ENCODE measurements at places on chromosomes 3 and 15.

- no peak for DNase-seq
- H3K27me3 ChIP-seq, result no peaks in the 10 kb centered on the region
- H3K4me3 ChIP-seq, result no peak overlapping the region
Measured at GRCh38 chr3:127849368-127849767, 27.1 kb upstream of the MGLL start.

- H3K36me3 ChIP-seq, result no peaks in the 10 kb centered on the region
- H3K27me3 ChIP-seq, result no peaks in the 10 kb centered on the region
- DNase-seq, result no peak
- no peaks in the 10 kb centered on the region for H3K4me1 ChIP-seq
- H3K4me3 ChIP-seq, result no peak overlapping the region
- H3K27ac ChIP-seq, result no peak overlapping the region
Measured at GRCh38 chr3:160217675-160218074, 7.5 kb upstream of the C3orf80 start.

GRCh38 chr3:141164852-141165251 is 66.8 kb upstream of the PXYLP1 start:
- no peak overlapping the region for H3K27ac ChIP-seq
- H3K36me3 ChIP-seq, result no peaks in the 10 kb centered on the region
- H3K27me3 ChIP-seq, result no peaks in the 10 kb centered on the region
- H3K4me3 ChIP-seq, result no peak overlapping the region

DNA sequence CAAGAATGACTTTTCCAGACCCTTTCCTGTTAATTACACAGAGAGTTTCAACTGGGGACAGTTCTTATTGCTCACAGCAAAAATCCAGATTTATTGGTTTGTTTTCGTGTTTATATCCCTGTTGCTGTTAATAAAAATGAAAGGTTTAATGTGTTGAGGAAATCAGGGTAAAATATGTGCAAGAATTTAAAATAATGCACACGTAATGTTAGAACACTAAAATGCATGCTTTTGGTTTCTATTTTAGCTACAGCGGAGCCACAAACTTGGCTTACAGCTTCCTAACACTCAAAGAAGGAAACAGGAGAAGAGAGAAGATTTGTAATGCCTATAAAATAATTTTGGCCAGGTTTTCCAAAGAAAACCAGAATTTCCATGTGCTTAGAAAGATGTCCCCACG is 62.7 kb downstream of the CASR start:
- H3K27me3 ChIP-seq, result no peaks in the 10 kb centered on the region
- H3K27ac ChIP-seq, result peak overlapping the region; percentile 31
- no peak for DNase-seq

GRCh38 chr3:40137591-40138295 is 171.8 kb upstream of the EIF1B start:
- no peaks in the 10 kb centered on the region for H3K27me3 ChIP-seq
- H3K4me1 ChIP-seq, result no peaks in the 10 kb centered on the region
- H3K27ac ChIP-seq, result no peak overlapping the region
- no peak for DNase-seq

DNA sequence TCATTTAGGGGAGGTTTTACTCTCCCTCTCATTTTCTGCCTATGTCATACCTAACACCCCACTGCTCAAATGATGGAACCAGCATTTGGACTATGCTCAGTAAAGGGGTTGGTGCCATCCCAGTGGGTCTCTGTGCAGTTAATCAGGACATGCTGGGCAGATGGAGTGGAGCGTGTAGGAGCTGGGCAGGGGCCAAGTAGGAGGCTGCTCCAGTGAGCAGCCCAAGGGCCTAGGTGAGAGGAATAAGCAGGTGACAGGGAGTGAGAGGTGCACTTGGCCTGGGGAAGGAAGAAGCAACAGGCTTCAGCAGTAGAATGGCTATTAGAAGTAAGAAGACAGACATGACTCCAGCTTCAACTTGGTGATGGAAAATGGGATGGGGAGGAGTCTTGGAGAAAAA is 72.2 kb downstream of the EPHB1 start:
- no peak overlapping the region for H3K4me3 ChIP-seq
- no peak overlapping the region for H3K27ac ChIP-seq
- H3K27me3 ChIP-seq, result no peaks in the 10 kb centered on the region
- no peak for DNase-seq
- no peaks in the 10 kb centered on the region for H3K36me3 ChIP-seq
- no peaks in the 10 kb centered on the region for H3K4me1 ChIP-seq

- DNase-seq, result no peak
- H3K36me3 ChIP-seq, result no peaks in the 10 kb centered on the region
- no peaks in the 10 kb centered on the region for H3K4me1 ChIP-seq
Measured at GRCh38 chr3:10875914-10876313, 59.9 kb downstream of the SLC6A11 start.

DNA sequence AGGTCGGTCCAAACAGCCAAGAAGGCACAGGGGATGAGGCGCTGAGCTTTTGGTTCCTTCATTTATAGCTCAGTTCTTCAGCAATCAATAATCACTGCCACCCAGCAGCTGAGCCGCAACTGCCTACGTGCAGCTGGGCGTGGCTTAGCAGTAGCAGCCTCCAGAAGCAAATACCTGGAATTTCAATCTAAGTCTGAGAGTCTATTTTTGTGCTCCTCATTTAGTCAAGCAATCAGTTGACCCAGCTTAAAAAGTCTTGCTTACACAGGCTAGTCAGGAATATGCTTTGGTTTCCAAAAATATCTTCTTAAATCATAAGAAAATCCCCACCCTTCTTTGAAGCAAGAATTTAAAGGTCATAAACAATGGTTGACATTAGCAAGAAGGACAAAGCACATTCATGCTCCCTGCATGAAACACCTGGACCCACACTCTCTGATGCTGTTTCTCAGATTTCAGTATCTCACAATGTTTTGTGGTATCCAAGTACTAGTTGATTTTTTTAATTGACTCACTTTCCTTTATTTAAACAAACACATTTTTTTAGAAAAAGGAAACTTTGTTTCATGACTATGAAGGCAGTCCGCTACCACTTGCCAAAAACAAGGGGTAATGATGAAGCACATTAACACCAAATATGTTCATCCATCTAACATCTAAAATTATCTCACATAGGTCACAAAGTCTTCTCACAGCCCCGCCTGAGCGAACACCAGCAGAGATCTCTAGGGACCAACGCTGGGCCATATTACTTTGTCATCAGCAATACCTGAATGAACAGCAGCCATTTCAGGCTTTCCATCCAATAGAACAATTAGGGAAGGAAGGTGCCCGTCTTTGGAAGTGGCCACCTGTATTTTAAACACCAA is 106.1 kb downstream of the OXNAD1 start:
- no peaks in the 10 kb centered on the region for H3K36me3 ChIP-seq
- no peak overlapping the region for H3K27ac ChIP-seq
- no peaks in the 10 kb centered on the region for H3K27me3 ChIP-seq
- H3K4me3 ChIP-seq, result no peak overlapping the region

DNA sequence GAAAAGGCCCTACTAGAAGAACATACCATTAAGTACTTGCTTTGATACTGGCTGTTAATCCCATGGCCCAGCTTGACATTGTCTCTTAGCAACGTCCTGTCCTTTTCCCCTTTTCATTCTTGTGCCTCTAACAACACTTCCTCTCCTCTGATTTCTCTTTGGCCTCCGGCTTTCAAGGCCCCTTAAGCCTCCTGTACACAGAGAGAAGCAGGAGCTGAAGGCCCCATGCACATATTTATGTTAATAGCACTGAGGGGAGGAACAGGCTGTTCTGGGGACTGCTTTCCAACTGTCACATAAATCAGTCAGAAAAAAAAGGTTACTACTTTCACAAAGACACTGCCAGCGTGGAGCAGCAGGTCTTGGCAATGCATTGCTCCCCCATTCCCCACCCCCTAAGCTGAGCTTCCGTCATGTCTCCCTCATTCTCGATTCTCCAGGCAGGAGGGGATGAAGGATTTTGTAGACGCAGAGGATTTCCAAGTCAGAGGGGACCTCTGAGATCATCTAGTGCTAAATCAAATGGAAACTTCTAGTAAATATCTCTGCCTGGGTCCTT is 257.4 kb upstream of the ADAMTS9 start:
- no peaks in the 10 kb centered on the region for H3K36me3 ChIP-seq
- H3K4me3 ChIP-seq, result no peak overlapping the region
- H3K27me3 ChIP-seq, result no peaks in the 10 kb centered on the region
- no peak for DNase-seq
- H3K4me1 ChIP-seq, result no peaks in the 10 kb centered on the region

DNA sequence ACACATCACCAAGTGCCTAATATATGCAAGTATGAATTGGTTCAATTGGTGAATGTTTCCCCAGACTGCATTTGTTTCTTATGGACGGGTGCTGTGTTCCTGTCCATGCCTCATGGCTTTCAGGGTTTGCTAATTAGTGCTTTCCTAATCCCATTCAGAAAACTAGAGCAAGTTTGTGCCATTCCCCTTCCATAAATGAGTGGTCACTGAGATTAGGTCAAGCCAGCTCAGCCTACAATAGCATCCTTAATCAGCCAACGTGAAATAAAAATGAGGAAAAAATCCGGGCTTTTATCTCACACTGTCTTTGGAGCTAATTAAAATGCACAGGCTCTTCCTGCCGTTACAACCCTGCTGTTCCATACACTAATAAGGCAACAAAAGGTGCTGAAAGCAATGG is 788.8 kb downstream of the ROBO1 start:
- no peaks in the 10 kb centered on the region for H3K36me3 ChIP-seq
- H3K27me3 ChIP-seq, result no peaks in the 10 kb centered on the region
- H3K4me1 ChIP-seq, result no peaks in the 10 kb centered on the region
- H3K27ac ChIP-seq, result no peak overlapping the region
- no peak for DNase-seq

GRCh38 chr3:89685731-89686130 is 578.3 kb downstream of the EPHA3 start:
- H3K27ac ChIP-seq, result no peak overlapping the region
- H3K36me3 ChIP-seq, result no peaks in the 10 kb centered on the region
- H3K4me3 ChIP-seq, result no peak overlapping the region
- no peaks in the 10 kb centered on the region for H3K4me1 ChIP-seq
- no peak for DNase-seq

- H3K4me1 ChIP-seq, result no peaks in the 10 kb centered on the region
- H3K36me3 ChIP-seq, result no peaks in the 10 kb centered on the region
- no peak overlapping the region for H3K27ac ChIP-seq
- no peaks in the 10 kb centered on the region for H3K27me3 ChIP-seq
- no peak overlapping the region for H3K4me3 ChIP-seq
Measured at GRCh38 chr15:27820232-27820631, 278.9 kb downstream of the OCA2 start.

GRCh38 chr3:98504539-98504938 is 7.1 kb downstream of the OR5K2 start:
- H3K36me3 ChIP-seq, result no peaks in the 10 kb centered on the region
- DNase-seq, result no peak
- H3K27me3 ChIP-seq, result no peaks in the 10 kb centered on the region

- H3K27me3 ChIP-seq, result no peaks in the 10 kb centered on the region
- H3K4me1 ChIP-seq, result peaks cover 23% of the 10 kb centered on the region
- H3K4me3 ChIP-seq, result no peak overlapping the region
- H3K36me3 ChIP-seq, result no peaks in the 10 kb centered on the region
Measured at GRCh38 chr15:56871185-56871584, 47.3 kb upstream of the TCF12 start.

GRCh38 chr3:106168962-106169750 is 300.3 kb upstream of the CBLB start:
- no peaks in the 10 kb centered on the region for H3K27me3 ChIP-seq
- no peaks in the 10 kb centered on the region for H3K36me3 ChIP-seq
- H3K4me1 ChIP-seq, result no peaks in the 10 kb centered on the region
- no peak overlapping the region for H3K27ac ChIP-seq
- no peak overlapping the region for H3K4me3 ChIP-seq
- no peak for DNase-seq

DNA sequence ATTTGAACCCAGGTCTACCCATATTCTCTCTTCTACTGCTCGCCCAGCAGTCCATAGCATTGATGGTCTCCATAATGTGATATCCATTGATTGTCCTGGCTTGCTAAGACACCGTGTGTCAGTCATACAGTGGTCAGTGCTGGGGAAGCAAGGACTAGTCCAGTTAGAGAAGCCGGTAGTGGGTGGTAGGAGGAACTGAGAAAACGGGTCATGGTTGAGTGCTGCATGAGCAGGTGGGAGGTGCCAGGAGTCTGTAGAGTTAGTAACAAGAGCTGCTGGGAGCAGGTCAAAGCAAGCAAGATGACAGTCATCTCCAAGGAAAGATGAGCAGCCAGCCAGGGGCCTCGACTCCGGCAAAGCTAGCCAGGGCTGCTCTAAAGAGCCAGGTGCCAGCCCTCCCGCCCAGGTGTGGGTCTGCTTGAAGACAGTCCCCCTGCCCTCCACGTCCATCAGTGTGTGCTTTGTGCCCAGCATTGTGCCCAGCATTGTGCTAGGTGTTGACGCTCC is 29.5 kb upstream of the USP3 start:
- no peaks in the 10 kb centered on the region for H3K36me3 ChIP-seq
- DNase-seq, result peak; percentile 39
- no peak overlapping the region for H3K4me3 ChIP-seq
- no peak overlapping the region for H3K27ac ChIP-seq
- peaks cover 25% of the 10 kb centered on the region for H3K4me1 ChIP-seq

DNA sequence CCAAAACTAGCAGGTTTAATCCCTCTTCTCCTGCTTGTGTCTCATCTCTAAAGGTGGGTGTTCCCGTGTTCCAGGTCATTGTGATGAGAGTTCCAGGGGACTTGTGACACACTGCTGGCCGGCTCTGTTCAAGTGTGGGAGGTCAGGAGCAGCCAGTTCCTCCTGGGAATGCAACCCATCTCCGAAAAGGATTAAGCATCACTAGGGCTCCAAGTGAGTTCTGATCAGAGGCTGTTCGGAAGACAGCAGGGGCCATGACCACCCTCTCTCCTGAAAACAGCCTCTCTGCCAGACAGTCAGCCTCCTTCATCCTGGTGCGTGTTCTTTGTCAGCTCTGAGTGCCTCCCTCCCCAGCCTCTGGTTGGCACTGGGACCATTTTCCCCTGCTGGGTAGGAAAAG is at the start of gene TBC1D21:
TSS of gene TBC1D21 (plus strand) at position 109 of the 400 bp plus-strand sequence. CDS start at position 255, 146 bp downstream.
- H3K4me1 ChIP-seq, result peaks cover 6% of the 10 kb centered on the region
- H3K4me3 ChIP-seq, result no peak within 1 kb of the TSS
- no peak within 1 kb of the TSS for H3K27ac ChIP-seq
- H3K36me3 ChIP-seq, result no peaks in the 10 kb centered on the region

DNA sequence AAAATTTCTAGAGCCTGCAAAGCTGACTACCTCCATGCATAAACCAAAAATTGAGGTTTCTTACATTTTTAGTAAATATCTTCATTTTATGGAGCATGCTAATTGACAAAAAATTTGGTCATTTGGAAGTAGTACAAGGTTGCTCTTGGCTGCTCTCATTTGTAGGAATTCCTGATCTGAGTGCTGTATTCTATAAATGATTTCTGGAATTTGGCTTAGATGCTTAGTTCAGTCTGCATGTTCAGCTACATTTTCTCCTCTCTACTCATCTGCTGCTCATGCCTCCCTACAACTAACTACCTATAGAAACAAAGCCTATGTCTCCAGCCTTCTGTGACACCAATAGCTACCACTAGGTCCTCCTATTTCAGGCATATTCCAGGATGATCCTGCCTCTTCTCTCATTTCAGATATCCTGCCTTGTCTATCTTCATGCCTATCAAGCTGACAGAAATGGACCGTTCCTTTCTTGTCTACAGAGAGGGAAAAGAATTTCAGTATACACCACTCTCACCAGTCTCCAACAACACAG is 901.1 kb downstream of the TBL1XR1 start:
- no peak overlapping the region for H3K4me3 ChIP-seq
- H3K4me1 ChIP-seq, result no peaks in the 10 kb centered on the region
- H3K36me3 ChIP-seq, result no peaks in the 10 kb centered on the region
- H3K27ac ChIP-seq, result no peak overlapping the region
- DNase-seq, result no peak
- H3K27me3 ChIP-seq, result no peaks in the 10 kb centered on the region
